ENCODE measurements at places on chromosomes 16 and 17. TPM values are rescaled to one million over a fixed set of nuclear protein-coding genes. Genes with fewer than 3 reads are reported as not detected.

BRICD5 gene
- total RNA-seq, result 6.5 TPM

CLEC19A gene
- not detected for total RNA-seq

CBLN1 gene
- not detected for total RNA-seq

CDRT4 gene
- total RNA-seq, result 1.7 TPM

STAC2 gene
- not detected for total RNA-seq

TAF1C gene
- 13.8 TPM for total RNA-seq
